ENCODE measurements at places on chromosomes 4 and X.
A peak's percentile ranks its signal among the peaks of the same experiment; 100 is the strongest.

- peak; percentile 83 for DNase-seq
Observed at GRCh38 chr4:117783716-117784115, 250.6 kb upstream of the NDST3 start.

DNA sequence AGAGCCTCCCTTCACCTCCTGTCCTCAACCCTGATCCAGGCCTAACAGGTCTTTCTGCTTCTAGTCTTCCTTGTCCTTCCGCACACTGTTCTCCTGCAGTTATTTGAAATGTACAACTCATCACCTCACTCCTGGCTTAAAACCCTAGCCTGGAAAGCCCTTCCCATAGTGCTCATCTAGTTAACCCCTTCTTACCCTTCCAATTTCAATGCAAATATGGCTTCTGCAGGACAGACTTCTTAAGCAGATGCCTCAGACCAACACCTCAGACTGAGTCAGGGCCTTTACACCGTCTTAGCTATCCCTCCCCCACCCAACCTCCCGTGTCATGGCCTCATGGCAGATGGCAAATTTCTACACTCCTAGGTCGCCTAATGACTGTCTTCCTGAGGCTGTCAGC lies 130.4 kb downstream of the BCOR start:
- no peak for DNase-seq

GRCh38 chr4:25103418-25103817 lies 56.8 kb downstream of the SEPSECS start:
- no peak for DNase-seq

DNA sequence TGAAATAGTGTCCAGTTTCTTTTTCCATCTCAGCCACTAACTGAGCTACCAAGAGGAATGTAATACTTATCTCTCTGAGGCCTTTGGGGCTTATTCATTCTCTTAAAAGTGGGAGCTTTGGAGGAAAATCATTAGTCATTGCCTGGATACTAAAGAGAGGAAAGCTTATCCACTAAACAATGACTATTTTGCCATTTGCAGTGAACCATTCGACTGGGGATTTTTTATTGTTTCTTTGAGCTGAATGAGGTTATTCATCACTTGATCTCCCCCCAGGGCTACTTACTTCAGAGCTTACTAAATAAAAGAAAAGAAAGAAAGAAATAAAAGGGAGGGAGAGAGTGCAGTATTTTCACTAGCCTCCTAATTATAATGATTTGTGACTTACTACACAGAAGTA lies 1329.5 kb upstream of the TENM3 start:
- DNase-seq = peak; percentile 86

GRCh38 chrX:112058255-112058654 lies 24.3 kb downstream of the TRPC5 start:
- no peak for DNase-seq

GRCh38 chrX:101395789-101396188 lies 5.0 kb downstream of the RPL36A start:
- DNase-seq = peak; percentile 41

- no peak for DNase-seq
Observed at GRCh38 chr4:178894126-178894525, 1451.9 kb upstream of the AGA start.

DNA sequence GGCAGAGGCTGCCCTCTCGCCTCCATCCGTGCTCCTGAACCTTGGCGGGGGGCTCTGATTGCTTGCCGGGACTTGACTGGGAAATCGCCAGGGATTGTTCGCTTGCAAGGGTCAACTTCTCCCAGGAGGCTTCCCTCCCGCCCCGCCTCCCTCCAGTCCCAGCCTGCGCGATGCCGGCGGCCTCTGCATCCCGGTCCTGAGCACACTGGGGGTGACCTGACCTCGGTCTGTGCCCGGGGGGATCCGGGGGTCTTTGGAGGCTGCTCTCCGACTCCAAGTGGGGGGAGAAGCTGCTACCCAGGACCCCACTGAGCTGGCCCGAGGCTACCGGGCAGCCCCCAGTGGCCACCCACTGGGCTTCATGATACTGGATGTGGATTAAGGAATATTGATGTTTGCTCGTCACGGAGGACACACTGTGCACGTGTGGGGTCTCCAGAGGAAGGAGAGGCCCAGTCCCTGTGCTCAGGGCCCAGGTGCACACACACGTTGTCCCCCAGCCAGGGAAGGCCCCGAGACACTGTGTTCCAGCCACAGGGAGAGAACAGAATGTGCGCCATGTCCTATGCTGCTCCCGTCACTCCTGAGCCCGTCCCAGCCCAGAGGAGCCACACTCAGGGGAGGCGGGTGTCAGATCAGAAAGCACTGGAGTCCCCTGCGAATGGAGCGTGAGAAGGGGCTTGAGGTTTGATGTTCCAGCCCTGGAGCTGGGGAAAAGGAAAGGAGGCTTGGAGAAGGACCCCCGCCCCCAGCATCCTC lies 55.9 kb upstream of the NKX1-1 start:
- DNase-seq = no peak

DNA sequence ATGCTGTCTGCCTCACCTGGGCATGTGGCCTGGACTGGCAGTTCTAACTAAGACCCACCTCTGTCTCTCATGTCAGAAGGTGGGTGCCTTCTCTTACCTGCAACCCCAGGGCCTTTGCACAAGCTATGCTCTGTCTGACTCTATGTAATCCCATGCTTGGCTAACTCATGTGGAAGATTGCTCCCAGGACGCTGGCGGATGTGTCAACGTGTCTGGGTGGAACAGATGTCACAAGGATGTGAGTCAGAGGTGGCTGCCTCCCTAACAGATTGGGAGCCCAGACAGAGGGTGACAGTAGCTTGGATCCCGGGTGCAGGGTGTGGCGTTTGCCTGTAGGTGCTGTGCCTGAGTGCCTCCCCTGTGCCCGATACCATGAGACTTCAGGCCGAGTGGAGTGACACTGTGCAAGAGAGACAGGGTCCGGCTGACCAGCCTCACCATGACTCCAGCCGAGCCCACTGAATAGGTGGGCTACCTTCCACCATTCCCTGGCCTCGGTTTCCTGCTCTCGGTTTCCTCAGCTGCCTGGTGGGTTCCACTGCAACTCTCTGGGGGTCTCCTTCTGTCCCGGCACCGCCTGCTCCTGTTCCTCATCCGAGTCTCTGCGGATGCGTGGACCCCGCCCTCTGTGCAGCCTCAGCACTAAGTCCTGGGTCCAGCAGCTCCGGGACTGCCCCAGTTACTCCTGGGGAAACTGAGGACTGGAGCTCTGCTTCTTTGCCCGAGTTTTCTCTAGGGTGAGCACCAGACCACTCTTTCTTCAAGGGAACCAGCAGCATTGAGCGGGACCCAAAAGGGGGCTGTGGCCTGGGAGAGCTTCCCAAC lies 11.0 kb downstream of the SH3BP2 start:
- no peak for DNase-seq

DNA sequence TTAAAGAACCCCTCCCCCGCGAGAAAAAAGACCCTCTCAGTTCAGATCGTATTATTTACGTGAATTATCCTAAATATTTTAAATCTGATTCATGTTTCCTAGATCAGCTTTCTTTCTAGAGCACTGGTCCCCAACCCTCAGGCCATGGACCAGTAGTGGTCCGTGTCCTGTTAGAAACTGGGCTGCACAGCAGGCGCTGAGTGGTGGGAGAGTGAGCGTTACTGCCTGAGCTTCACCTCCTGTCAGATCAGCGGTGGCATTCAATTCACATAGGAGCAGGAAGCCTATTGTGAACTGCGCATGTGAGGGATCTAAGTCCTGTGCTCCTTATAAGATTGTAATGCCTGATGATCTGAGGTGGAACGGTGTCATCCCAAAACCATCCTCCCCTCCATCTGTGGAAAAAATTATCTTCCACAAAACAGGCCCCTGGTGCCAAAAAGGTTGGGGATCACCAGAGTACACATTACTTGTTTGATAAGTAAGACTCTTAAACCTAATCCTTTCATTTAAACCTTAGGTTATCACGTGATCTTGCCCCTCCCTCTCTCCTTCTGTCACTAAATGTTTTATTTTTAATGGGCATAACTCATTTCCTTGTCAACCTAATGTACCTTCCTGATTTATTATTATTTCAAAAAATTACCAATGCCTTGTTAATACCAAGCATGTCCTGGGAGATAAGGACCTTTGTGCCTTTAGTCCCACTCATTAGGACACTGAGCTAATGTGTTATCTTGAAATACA lies 442.9 kb downstream of the TLL1 start:
- no peak for DNase-seq

- no peak for DNase-seq
Observed at GRCh38 chr4:45713996-45714395, 409.9 kb downstream of the GABRG1 start.

GRCh38 chrX:68945081-68945602 lies 116.3 kb downstream of the EFNB1 start:
- no peak for DNase-seq

DNA sequence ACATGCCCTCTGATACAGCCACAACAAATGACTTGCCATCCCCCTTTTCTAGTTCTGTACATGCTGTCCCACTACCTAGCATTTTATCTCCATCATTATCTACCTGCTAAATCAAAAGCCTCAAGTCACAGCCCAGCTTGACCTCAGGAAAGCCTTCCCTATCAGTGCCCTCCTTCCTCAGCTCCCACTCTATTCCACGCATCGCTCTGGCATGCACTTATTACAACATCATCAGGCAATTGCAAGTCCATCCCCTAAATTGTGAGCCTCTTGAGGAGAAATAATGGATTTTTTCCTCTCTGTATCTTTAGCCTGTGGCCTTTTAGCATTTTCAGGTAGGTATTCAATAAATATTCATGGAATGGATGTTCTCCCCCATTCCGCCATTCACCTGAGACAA lies 5.7 kb downstream of the ARL13A start:
- no peak for DNase-seq

DNA sequence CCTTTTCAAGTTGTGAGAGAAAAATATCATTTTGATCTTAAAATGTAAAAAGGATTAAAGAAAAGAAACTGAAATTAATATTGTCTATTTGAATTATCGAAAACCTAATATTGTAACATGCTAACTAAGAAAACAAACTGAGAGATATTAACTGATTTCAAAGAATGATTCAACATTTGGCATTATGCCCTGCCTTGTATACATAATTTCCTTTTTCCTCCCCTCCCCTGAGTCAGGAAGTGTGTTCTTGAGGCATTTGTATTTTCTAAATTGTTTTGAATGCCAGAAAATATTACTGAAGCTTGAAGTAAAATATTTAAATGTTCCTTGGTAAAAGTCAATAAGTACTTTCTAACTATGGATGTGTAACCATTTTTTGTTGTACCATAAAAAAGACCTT lies 49.4 kb downstream of the RPS6KA3 start:
- peak; percentile 13 for DNase-seq

- DNase-seq = peak; percentile 44
Observed at GRCh38 chrX:23554304-23554703, 113.0 kb upstream of the PRDX4 start.

GRCh38 chrX:54708404-54708803 lies 89.7 kb downstream of the ITIH6 start:
- no peak for DNase-seq

Measured in SK-MEL-5 (cell line).